ENCODE measurements at places on chromosomes 1 and 21. TPM values are rescaled to one million over a fixed set of nuclear protein-coding genes. Genes with fewer than 3 reads are reported as not detected.
A peak's percentile ranks its signal among the peaks of the same experiment; 100 is the strongest.

GRCh38 chr1:202642619-202643291 lies 67.5 kb downstream of the SYT2 start:
- no peak for DNase-seq

The PEX11B gene
- total RNA-seq, result 22.3 TPM

The ADCY10 gene
- total RNA-seq, result 0.05 TPM

DNA sequence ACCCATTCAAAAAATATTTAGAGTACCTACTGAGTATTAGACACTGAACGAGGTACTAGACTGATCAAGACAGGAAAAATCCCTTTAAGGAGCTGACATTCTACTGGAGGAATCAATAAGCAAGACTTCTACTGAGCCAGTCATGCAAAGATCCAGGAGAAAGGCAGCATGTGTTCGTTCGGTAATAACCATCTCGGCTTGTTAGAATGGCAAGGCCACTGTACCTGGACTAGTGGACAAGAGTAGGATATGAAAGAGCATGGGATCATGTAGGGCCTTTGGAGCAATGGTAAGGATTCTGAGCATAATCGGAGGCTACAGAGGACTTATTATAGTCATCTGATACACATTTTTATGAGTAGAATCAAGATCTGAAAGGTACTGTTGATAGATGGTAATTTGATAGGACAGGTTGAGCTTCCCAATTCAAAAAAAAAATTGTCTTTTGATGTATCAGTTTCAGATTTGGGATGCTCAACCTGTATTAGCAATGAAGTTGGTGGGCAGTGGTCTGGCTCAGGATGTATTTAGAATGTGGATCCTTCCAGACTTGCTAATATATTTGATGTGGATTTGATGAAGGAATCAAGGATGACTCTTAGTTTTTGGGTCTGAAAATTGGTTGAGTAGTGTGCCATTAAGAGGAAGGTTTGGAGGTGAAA lies 2.3 kb downstream of the COX20 start:
- DNase-seq, result no peak

DNA sequence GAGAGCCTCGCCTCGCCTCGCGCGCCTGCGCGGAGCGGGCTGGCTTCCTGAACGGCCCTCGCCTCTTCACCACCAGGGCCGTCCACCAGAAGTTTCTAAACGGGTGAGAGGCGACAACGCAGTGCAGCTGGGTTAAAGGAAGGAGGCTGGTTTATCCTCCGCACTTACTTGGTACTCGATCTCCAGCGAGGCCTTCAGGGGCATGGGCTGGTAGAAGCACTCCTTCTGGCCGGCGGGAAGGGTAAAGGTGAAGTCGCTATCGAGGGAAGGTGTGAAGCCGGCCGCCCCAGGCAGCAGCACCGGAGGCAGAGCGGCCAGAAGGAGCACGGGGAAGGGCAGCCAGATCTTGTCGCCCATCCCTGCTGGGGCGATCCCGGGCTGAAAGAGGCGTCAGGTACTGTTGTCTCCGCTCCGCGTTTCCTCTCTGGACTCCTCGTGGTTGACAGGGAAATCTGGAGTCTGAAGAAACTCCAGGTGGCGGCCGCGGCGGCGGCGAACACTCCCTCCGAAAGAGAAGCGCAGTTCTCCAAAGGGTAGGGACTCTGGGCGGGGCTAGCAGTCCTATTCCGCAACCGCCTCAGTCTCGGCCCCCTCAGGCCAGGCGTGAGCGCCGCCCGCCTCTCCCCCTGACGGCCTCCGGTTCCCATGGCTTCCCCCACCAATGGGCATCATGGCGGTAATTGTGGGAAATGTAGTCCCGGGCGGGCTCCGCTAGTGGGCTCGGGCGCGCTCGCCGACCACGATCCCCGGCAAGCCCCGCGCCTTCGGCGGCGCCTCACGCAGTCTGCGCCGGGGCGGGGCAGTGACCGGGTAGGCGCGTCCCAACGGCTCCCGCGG lies at the start of gene TMED5:
TMED5 (minus strand) TSS at position 528 of the 837 bp plus-strand sequence; CDS start at position 357, 171 bp downstream.
- DNase-seq, result peak; percentile 98

The RNF115 gene
- total RNA-seq, result 46.5 TPM

DNA sequence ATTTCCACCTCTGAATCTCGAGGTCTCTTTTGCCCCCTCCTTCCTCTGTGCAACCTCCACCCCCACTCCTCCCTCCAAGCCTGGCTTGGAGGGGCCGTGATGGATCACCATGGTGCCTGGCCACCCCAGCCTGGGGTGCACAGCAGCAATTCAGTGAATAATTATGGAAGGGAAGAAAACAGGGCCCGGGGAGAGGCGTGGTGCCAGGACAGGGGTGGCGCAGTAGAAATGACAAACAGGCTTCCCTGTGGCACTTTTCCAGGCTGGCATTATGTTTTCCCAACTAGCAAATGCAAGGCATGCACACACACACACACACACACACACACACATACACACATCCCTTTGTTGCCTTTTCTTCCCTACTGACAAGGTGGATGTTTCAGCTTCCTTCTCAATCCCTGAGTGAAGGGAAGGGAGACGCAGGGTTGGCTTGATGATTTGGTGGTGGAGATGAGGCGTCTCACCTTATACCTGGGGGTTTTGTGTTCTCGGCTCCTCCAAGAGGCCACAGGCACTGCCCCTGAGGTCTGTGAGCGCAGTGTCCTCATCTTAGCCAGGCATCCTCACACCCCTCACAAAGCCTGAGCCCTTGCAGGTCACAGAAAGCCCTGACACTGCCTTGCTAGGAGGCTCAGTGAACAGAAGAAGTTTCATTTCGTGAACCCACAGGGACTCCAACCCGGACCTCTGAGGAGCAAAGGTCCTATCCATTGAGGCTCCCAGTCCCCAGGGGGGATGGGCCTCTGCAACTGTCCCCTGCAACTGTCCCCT lies 215.8 kb downstream of the MATN1 start:
- DNase-seq, result no peak

DNA sequence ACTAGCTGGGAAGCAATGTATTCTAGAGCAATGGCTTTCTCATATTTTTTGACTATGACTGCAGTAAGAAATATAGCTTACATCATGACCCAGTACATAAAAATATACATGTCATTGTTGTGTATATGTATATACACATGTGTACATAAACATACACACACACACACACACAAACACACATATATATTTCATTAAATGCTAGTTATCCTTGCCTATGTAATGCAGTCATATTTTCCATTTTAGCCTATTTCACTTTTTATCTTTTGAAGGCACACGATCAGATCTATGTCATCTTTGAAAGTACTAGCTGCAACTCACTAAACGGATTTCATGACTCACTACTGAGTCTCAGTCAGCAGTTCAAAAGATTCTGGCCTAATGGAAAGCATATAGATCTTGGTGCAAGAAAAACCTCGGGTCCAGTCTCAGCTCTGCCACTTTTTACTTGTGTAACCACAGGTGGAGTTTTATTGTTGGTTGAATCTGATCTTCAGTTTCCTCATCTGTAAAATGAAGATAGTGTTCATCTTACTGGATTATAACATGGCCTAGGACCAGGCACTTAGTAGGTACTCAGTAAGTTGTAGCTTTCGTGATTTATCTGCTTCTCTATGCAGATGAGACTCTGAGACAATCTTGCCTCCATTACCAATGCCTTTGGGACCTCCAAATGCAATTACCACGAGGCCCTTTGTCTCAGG lies 325.6 kb downstream of the RRAGC start:
- no peak for DNase-seq

GRCh38 chr1:206809504-206810084 lies 37.3 kb upstream of the IL10 start:
- DNase-seq, result no peak

- DNase-seq, result no peak
Measured at GRCh38 chr1:15742339-15742801, at the start of gene TMEM82. Gene TMEM82, plus strand, starts transcription at chr1:15742499. Its CDS starts 61 bp downstream, at chr1:15742560.

Data from Right ventricle myocardium superior (tissue), 1 donor.